HFFc6 (cell line): ENCODE measurements at places on chromosomes 12 and 14.

GRCh38 chr12:118625050-118625675, 248.8 kb downstream of the SUDS3 start:
- DNase-seq, result no peak

DNA sequence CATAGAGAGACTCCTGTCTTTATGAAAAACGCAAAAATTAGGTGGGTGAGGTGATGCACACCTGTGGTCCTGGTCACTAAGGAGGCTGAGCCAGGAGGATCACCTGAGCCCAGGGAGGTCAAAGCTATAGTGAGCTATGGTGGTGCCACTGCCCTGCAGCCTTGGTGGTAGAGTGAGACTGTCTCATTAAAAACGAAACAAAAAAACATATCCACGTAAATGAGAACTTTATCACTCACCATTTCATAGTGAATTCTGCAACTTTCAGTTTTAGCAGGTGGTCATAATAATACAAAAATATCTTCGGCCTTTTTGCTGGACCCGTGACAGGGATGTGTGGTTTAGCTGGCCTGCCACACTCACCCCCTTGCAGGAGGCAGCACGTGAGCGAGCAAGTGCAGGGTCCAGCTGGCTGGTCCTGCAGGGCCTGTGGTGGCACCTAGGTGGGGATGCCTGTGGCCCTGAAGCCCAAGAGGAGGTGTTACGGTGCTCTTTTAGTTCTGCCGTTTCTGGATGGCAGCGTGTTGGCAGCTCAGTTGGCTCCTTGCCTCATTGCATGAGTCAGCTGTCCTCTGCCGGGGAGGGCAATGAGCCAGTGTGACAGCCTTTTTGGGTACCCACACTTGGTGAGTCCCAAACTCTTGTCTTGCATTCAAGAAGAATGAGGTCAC, 1330.7 kb upstream of the TMEM132C start:
- peak; percentile 27 for DNase-seq

GRCh38 chr14:100305324-100306100, 732 bp downstream of the SLC25A29 start:
- no peak for DNase-seq

DNA sequence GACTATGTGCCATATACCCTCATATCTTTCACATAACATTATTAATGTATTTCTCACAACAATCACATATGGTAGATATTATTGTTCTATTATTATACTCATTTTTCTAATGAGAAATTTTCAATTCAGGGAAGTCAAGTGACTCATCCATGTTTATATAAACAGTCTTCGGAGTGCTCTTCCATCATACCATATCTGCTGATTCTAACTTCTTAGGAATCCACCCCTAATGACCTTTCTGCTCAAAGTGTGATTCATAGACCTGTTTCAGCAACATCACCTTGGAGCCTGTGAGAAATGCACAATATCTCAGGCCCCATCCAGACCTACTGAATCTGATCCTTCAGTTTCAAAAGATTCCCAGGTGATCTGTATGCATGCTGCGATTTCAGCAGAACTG, 39.8 kb upstream of the OVCH1 start:
- DNase-seq, result no peak

DNA sequence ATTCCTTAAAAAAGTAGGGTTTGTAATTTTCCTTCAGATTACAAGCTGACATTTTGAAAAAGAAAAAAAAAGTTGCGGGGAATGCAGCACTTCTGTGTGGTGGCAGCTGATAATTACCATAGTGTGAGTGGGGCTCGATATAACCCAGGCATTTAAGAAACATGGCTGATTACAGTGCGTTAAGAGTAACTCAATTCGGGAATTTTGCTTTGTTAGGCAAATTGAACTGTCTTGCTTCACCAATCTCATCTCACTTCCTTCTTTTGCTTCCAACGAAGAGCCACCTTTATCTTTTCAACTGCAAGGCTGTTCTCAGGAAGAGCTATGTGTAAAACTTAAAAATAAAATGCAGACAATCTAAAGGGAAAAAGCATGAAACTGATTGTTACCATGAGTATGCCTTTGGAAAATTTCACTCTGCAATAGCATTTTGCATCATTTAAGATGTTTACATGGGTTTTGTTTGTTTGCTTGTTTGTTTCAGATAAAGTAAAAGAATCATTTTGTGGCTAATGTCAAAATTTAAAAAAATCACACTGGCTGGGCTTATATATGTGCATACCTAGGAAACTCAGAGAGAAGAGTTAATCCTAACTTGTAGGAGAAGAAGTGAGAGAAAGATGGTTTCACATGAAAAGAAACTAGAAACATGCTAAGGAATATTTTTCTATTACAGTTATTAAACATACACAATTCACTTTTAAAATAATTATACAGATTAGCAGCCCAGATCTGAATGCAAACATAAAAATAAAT, 295.9 kb upstream of the ATP2B1 start:
- no peak for DNase-seq

GRCh38 chr14:33704481-33704880, 246.4 kb downstream of the EGLN3 start:
- DNase-seq, result no peak

DNA sequence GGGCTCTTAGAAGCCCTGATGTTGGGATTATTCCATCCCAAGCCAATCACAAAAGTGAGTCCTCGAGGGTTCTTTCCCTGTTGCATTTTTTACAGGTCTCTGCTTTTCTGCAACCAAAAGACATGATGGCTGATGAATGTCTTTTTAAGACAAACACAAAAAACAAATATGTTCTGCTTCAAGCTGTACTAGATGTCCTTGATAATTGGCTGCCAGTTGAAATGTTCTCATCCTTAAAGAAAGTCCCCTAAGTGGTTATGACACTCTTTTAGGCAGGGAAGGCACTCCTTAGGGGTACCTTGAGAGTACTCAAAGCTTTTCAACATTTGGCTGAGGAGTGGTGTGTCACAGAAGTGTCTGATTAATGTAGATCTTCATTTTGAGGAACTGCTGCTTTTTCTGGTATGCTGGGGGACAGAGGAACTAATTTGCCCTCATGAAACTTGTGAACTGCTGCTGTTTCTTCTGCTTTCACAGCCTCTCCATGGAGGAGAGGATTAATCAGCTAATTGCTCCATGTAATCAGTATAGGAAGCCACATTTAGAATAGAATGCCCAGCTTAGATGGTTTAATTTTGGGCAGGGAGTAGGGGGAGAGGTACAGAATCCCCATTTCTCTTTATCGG, 22.8 kb upstream of the IGF1 start:
- DNase-seq, result no peak

DNA sequence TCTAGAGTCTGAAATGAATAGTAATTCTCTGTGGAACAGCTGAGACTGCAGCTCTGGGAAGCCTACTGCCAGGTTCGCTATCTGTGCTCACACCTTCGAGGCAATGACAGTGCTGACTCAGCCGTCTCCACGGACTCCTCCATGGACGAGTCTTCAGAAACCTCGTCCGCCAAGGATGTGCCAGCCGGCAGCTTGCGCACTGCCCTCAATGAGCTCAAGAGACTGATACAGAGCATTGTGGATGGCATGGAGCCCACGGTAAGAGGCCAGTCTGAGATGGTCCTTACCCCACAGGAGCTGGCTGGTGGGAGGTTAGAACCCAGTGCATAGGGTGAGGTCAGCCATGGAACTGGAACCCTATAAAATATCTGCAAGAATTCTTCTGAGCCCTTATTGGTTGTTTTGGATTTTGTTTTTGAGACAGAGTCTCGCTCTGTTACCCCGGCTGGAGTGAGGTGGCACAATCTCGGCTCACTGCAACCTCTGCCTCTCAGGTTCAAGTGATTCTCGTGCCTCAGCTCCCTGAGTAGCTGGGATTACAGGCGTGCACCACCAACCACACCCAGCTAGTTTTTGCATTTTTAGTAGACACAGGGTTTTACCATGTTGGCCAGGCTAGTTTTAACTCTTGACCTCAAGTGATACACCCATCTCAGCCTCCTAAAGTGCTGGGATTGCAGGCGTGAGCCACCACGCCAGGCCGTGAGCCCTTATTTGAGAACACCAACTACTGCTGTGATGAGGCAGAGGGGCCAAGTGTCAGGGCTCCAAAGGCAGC, 43.9 kb downstream of the RAB35 start:
- no peak for DNase-seq

- DNase-seq, result no peak
Observed at GRCh38 chr14:61041704-61042103, 60.7 kb downstream of the SLC38A6 start.

DNA sequence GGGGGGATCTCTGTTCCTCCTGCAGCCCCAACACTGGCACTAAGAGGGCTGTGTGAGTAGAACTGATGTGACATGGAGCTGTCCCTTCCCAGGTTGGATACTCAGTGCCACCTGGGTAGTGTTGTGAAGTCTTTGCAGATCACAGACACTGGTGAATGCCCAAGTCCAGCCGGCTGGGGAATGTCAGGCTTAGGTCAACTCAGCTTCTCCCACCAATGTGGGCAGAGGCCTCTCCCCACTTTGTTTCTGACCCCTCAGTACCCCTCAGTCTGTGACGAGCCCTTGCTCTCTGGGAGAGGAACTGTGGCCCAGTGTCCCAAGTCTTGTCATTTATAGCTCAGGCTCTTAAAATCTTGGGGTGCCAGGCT, 11.3 kb downstream of the SLC25A29 start:
- DNase-seq, result no peak

DNA sequence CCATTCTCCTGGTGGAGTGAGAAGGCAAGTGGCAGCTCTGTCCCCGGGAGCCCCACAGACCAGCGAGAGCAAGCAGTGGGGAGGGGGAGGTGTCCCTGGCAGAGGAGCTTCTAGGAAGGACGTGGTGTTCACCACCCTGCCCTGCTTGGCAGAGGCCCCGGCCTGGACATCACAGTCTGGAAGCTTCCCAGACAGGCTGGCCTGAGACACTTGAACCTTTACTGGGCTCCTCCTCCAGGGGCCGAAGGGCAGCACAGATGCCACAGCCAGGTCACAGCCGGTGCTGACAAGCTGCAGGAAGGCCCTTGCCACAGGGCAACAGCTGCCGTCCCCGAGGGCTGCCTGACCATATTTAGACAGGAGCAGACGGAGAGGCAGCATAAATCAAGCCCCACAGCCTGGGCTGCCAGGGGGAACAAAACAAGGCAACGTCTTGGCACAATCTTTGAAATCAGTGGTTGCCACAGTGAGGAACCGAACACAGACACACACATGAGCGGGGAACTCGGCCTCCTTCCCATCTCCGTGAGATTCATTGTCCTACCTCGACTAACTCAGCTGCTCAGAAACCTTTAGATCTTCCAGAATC, 28.5 kb downstream of the PRIMA1 start:
- no peak for DNase-seq

- no peak for DNase-seq
Observed at GRCh38 chr12:50699940-50700339, 64.0 kb upstream of the ATF1 start.

DNA sequence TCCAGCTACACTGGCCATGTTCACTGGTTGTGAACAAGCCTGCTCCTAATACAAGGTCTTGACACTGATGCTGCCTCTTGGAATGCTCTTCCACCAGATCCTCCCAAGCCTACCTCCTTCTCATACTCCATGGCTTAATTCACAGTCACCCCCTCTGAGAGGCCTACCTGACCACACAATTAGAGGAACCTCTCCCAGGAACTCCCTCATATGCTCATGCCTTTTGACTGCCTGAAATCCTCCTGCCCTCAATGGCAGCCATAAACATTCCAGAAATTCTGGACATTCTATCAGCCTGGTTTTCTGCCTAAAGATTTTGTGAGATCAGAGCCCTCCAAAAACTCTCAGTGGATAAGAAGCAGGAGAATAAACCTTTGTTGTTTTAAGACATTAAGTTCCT, 340.2 kb downstream of the C12orf75 start:
- peak; percentile 43 for DNase-seq

DNA sequence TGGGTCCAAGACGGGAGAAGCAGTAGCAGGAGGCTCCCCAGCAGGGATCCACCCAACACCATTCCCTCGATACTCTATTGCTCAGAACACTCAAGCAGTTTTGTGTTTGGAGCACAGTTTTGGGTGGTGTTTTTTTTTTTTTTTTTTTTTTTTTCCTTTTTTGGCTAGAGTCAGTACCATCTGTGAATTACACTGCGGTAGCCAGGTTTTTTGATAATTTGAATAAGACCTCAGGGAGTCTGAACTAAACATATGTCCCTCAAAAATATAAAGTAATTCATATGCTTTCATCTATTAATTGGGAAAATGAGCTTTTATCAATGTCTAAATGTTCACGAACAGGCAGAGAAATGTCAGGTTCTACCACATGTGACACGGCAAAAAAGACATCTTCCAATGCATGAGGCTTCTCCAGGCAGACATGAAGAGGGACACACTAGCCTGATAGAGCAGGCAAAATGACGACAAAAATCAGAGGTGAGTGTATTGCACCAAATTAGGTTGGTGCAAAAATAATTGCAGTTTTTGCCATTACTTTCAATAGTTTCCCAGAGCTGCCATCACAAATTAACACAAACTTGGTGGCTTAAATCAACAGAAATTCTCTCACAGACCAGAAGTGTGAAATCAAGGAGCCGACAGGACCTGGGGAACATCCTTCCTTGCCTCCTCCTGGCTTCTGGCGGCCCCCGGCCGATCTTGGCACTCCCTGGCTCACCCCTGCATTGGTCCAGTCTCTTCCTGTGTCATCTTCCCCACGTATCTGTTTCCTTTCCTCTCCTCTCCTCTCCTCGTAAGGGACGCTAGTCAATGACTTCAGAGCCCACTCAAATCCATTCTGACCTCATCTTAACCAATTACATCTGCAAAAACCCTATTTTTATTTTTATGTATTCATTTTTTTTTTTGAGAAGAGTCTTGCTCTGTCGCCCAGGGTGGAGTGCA, 33.9 kb downstream of the FOXN3 start:
- DNase-seq, result no peak

GRCh38 chr14:34981743-34982420, 910 bp upstream of the SRP54 start:
- DNase-seq, result peak; percentile 32

GRCh38 chr12:88111074-88111652, 30.7 kb downstream of the CEP290 start:
- DNase-seq, result peak; percentile 28

- DNase-seq, result peak; percentile 70
Observed at GRCh38 chr14:50003213-50004021, 110.5 kb downstream of the ARF6 start.

- no peak for DNase-seq
Observed at GRCh38 chr14:61146899-61147298, 134.2 kb downstream of the TMEM30B start.

DNA sequence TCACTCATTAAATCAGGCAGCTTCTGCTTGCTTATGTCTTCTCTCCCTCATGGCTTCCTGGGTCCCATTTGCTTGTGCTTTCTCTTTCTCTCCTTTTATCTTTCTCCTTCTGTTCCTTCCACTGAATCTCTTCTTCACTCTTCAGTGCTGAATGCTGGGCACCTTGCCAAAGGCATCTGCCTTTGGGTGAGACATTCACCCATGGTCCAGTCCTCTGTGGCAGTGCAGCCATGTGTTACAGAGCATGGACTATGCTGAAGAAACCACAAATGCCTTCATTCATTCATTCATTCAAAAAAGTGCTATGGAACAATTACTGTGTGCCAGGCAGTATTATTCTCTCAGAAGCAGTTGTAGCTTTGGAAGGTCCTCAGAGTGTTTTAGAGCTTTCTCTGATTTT, 344.4 kb upstream of the STXBP6 start:
- DNase-seq, result no peak

GRCh38 chr14:46058964-46059563, 592.5 kb downstream of the RPL10L start:
- DNase-seq, result no peak
